ENCODE measurements at places on chromosomes 7 and 10.

DNA sequence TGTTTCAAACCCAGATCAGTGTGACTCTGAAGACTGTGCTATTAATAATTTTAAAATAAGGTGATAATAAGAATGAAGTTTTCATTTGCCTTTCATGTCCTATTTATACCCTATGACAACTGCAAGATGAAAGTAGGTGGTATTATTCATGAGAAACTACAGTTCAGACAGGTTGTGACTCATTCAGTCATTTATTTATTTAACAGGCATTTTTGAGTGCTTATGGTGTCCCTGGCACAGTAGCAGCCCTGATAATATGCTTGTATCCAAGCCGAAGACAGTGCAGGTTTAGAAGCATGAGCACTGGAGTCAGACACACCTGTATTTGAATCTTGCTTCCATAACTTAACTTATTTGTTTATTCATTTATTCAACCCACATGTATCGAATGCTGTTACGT, 87.1 kb downstream of the FZD1 start:
- no peak for DNase-seq

GRCh38 chr7:17069146-17069545, 187.4 kb upstream of the AGR3 start:
- no peak for DNase-seq

DNA sequence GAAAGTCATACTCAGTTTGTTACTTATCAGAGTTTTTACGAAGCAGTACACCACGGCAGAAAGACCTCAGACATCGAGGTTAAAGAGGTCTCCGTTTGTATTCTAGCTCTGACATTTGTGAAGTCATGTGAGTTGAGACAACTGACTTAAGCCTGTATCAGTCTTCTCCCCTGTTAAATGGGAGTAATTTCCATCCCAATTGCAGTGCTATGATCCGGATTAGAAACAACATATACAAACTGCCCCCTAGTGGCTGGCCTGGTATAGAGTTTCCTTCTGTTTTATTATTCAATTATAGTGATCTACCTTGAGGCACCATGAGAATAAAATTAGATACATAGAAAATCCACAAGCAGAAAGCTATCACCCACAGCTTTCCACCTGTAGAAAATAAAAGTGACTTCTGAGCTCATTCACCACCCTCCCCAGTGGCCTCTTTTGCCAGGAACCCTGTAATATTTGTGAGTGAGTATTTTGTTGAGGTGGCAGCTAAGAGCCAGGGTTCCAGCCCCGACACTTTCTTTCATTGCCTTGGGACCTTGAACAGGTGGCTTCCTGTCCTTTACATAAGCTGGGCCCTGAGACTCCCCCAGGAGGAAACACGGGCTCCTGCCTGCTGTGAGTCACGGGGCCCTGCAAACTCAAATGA, 607.2 kb upstream of the MGMT start:
- DNase-seq: peak; percentile 8

DNA sequence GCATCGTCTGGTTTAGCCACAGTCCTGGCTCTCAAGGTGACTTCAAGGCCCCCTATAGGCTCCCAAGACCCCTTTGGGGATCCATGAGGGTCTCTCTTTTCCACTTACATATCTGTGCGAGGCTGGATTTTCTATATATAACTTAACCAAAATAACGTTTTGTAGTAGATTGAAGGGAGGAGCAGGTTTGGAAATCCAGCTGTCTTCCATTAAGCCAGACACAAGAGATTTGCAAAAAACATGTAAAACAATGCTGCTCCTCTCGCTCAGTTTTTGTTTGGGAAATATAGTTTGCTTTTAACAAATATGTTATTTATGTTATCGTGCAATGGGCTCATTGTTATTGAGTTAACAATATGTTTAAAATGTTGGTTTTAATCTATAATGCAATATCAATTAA, 811.2 kb downstream of the TYW1 start:
- DNase-seq: no peak

GRCh38 chr10:73774637-73775036, 7.2 kb upstream of the CHCHD1 start:
- DNase-seq: peak; percentile 76

- DNase-seq: peak; percentile 33
Observed at GRCh38 chr7:27689591-27690164, 27.0 kb upstream of the HIBADH start.

- no peak for DNase-seq
Observed at GRCh38 chr7:99079104-99079503, 64.8 kb downstream of the SMURF1 start.

DNA sequence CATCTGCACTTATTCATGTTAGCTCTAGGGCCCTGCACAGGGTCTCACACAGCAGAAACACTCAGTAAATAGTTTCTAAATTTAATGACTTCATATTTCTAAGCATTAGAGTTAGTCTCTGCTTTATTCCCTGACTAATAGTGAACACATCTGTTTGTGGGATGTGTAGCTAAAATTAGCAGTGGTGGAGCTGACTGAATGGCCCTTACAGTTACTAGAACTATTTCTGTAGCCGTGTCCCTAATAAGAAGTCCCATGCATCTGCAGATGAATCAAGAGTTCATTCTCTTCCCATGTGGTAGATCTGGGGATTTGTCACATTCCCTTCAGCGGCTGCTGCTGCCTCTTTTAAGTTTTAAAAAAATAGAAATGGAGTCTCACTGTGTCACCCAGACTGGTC, 11.7 kb downstream of the MAP3K8 start:
- no peak for DNase-seq

- no peak for DNase-seq
Observed at GRCh38 chr10:68826764-68827591, at the start of gene STOX1. TSS of gene STOX1 (plus strand) at chr10:68827531. CDS start at chr10:68827624, 93 bp downstream.

DNA sequence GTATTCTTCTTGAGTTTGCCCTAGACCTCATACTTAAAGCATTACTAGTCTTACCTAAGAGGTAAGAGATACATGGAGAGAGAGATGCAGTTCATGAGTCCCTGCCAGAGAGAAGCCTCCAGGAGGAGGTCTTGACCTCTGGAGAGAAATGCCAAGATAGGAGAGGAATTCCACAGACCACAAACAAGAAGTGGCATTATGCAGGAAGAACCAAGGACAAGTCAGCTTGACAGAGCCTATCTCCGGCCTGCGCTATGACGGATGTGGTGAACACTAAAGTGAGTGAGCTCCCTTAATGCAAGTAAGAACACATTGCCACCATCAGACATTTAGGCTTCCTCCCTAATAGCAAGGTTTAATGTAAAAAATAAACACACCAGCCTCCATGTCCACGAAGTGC, 27.9 kb upstream of the COL1A2 start:
- no peak for DNase-seq

Data from hematopoietic multipotent progenitor cell treated with erythropoietin and hydrocortisone succinate and interleukin-3 and kit ligand, for 17 days (in vitro differentiated cells).